NCI-H446 treated with DMSO at 0.1 percent for 48 hours (cell line): ENCODE measurements at places on chromosomes 2 and 18.

- peak; percentile 54 for DNase-seq
Measured at GRCh38 chr2:182980115-182980514, 58.1 kb downstream of the NCKAP1 start.

- DNase-seq = no peak
Measured at GRCh38 chr2:40642237-40642636, 190.3 kb upstream of the SLC8A1 start.

DNA sequence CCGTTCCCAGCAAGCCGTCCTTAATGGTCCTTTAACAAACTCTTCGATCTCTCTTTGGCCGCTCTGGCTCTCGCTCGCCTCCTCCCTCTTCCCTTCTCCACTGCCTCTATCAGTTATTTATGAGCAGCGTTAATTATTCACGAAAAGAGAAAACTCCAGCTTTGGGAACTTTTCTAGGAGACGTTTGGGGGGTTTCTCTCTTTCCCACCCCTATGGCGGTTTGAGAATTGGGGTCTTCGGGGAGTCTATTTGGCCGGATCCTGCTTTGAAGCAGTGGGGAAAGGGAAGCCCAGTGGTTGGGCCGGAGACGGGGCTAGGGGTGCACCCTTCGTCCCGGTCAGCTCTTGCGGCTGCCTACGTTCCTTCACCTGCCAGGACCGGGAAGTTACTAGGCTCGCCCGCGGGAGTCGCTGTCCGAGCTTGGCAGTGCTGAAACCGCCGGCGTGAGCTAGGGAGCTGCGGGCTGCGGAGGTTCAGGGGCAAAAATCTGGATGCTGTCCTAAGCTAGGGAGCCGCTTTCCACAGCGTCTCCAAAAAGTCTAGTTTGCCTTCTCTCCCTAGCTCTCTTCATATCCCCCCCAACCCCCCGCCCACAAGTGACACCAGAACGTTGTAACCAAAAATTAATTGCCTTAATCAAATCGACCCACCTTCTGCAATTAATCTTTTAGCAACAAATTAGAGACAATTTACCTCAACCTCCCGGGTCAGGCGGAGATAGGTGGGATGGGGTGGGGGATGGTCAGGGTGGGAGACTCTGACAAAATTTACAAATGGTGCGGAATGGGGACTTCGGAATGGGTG lies 8.9 kb upstream of the SKOR2 start:
- no peak for DNase-seq

DNA sequence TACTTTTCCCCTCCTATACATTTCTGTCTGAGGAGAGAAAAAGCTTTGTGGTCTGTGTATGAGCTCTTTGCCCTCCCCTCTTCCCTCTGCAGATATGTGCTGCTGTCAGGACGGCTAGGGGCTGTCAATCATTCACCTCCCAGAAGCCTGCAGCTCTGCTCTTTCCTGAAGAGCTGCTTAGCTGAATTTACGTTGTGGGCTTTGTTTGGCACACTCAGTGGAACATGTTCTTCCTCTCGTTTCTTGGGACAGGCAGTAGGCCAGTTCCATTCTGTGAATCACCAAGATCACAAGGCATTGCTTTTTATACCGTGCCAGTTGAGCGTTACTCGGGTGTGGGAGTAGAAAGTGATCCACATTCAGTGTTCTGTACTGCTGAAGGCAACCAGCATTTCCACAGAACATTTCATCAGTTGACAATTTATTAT lies 136.7 kb downstream of the LAMA3 start:
- no peak for DNase-seq

GRCh38 chr2:191374366-191374765 lies 129.2 kb downstream of the MYO1B start:
- DNase-seq = no peak

DNA sequence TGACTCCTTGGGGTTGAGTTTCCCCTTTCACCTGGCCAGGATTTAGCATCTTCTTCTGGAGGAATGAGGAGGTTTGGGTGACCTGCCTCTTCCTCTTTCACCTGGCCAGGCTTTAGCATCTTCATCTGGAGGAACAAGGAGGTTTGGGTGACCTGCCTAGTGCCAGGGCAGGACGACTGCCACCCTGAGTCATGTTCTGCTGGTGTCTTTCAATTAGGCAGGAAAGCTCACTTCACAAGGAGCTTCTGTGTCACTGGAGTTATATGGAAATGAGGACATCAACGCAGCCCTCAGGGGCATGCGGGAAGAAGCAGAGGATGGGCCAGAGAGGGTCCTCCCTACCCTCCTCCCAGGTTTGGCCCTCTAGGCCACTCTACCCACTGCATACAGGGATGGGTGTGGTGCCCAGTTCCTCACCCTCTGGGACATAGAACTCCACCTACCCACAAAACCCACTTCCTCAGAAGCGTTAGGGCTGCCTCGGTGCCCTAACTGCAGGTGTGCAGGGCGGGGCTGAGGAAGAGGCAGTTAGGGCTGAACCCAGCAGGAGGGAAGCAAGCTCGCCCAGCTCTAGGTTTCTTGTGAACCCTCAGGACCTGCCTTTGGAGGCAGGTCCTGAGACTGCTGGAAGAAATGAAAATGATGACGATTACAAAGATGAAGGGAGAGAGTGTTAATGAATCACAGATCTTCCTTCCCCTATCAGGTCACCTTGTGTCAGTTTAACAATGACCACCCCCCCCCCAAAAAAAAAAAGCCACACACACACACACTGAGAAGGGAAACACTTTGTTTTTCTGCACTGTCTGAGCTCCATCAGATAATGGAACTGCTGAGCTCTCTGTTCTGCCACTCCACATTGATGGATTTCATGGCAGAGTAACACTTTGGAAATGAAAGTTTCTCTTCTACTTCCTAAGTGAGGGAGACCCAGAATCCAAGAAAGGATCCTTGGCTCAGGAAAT lies 71.0 kb downstream of the ARL4C start:
- DNase-seq = no peak

DNA sequence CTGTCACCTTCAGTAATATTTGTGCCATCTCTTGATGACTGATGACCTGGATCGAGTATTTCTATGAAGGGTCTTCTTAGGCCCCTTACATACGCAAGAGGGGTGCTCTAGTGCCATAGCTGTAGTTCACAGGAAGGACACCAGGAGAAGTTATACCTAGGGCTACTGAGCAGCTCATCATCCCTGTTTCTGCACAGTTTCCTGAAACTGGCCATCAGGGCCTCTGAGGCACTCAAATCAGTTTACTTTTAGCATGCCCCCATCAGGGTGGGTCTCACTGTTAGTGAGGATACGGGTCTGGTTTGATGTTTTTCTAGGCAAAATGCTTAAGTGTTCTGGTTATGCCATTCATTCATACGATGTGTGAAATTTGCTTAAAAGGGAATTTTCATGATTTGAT lies 20.0 kb upstream of the FBLN7 start:
- DNase-seq = no peak

DNA sequence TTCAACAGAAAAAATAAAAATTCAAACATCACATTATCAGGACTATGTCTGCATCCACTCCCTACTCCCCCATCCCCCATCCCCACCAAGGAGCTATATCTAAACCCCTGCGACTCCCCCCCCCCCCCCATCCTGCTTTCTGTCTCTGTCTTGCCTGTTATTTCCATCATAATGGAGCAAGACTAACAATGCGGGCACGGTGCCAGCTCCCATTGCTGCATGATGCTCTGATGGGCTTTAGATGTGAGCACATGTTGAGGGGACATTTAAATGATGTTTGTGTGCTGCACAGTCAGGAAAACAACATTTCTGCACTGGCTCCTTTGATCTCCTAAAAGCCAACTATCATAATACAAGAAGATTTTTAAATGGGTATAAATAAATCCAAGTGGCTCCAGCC lies 644.2 kb upstream of the SETBP1 start:
- DNase-seq = no peak

DNA sequence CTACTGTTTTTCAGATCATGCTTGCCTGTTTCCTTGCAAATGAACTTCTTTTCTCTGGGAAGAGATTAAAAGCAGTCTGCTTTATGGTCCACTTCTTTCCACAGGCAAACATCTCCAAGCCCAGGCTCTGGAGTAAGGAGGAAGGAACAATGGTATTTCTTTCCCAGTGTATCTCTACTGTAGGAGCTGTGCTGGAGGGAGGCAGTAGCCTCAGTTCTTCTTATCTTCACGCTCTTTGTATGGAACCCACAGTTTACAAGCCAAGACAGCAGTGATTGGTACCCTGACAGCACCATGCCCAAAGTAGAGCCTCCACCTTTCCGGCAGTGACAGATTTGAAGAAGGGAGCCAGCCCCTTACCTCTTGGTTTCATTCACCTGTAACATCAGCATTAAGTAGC lies 35.2 kb downstream of the SPOPL start:
- no peak for DNase-seq

DNA sequence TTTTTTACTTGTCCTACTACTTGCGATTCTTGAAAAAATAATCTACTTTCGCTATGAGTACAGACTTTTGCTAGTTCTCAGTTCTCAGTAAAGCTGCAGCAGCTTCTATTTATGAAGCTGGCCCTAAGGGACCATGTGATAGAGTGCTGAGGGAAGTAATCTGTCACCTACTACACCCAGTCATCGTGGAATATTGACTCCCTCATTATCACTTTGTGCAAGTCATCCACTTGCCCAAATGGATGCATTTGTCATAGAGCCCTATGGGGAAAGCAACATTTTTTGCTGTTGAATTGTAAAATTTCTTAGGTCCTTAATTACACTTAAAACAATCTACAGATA lies 1919.8 kb downstream of the SUCLG1 start:
- no peak for DNase-seq

- no peak for DNase-seq
Measured at GRCh38 chr2:47486841-47487497, 84.0 kb downstream of the MSH2 start.

DNA sequence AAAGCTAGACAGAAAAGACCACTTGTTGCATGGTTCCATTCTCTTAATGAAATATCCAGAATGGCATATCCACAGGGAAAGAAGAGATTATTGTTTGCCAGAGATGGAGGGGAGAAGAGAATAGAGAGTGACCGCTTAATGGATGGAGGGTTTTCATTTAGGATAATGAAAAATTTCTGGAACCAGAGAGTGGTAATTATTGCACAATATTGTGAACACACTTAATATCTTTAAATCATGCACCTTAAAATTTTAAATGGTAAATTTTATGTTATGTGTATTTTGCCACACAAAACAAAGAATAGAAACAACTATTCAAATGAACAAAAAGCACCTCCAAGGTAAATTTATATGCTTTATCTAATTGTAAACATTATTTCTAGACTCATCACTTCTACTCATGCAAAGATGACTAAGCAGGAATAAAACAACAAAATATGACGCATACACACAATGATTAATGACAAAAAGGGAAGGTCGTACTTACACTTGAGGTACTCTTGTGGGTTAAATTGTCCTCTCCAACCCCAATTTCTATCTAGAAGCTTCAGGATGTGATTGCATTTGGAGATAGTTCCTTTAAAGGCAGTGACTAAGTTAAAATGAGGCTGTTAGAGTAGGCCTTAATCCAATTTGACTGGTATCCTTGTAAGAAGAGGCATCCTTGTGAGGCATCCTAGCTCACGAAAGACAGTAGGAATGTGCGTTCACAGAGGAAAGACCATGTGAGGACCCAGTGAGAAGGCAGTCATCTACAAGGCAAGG lies 18.7 kb upstream of the DHRS9 start:
- no peak for DNase-seq

GRCh38 chr18:57915865-57916582 lies 112.9 kb upstream of the ATP8B1 start:
- DNase-seq = peak; percentile 86

DNA sequence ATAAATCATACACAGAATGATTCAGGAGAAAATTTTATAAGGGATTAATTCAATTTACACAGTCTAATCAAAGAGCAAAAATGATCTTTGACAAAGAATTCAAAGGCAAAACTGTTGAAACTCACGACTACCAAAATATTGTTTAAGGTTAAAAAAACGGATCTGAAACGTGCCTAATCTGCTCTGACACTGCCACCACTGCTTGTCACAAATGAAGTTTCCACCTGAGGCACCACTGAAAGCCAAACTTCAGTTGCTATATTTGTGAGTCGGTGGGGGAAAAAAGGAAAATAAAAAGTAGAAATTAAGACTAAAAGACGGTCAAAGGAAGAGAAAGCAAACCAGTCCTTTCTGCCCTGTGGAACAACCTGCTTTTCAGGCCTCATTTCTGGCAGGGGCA lies 140.6 kb upstream of the DNMT3A start:
- DNase-seq = no peak

DNA sequence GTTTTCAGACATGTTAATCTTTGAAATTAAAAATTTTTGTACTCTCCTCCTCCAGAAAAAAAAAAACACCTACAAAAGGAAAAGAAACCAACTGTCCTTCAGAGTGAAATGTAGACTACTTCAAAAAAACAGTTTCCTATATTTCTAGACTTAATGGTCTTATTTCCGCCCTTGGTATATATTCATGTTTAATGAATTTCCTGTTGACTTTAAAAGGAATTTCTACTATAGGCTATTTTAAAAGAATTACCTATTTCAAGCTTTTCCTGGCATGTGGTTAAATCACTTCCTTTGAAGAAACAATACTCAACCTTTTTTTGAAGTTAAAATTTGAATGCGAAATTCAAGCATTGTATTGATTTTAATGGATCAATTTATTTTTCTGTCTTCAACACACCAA lies 29.2 kb downstream of the GULP1 start:
- DNase-seq = no peak

DNA sequence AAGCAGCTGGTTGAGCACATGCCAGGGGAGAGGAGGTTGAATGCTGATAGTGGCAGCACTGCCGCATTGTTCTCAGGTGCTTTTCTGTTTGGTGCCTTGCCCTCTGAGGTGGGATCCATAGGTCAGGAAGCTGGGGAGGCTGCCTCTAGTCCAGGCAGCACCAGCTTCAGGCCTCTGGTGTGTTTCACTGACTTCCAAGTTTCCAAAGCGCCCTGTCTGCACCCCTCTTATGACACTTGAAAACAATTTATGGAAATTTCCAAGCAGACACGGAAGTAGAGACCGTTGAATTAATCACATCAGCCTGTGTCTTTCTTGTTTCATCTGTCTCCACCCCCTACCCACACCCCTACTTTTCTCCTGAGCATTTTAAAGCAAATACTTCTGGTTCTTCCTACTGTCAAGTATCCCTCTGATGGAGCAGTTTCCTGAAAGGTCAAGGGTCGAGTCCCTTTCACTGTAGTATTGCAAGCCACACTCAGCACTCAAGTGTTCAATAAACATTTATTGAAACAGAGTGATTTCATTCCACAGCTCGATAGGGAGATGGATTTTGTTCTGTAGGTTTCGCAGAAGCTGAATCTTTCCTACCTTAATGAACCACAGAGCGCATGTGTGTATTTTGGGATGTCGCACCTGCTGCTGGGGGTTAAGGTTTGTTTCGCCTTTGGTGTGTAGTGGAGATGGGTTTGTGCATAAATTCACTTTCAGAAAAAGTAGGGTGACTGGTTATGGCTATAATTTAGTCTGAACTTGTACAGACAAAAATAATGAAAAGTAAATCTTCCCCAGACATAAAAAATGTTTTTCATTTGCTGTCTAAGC lies 21.4 kb downstream of the DGKD start:
- DNase-seq = no peak

- DNase-seq = no peak
Measured at GRCh38 chr2:166700079-166700478, 188.2 kb upstream of the XIRP2 start.

- DNase-seq = no peak
Measured at GRCh38 chr18:58692422-58693185, 21.3 kb downstream of the MALT1 start.
